NCI-H524 treated with DMSO at 0.1 percent for 48 hours (cell line): ENCODE measurements at places on chromosomes 2 and 18.

DNA sequence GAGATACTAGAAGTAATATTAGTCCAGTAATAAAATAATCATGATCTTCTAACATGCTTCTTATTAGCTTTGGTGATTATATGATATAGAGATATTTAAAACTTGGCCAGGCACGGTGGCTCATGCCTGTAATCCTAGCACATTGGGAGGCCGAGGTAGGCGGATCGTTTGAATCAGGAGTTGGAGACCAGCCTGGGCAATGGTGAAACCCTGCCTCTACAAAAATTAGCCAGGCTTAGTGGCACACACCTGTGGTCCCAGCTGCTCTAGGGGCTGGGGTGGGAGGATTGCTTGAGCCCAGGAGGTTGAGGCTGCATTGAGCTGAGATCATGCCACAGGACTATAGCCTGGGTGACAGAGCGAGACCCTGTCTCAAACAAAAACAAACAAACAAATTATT, 87.0 kb downstream of the WDR7 start:
- DNase-seq, result peak; percentile 38

- DNase-seq, result no peak
Measured at GRCh38 chr2:18219676-18220075, 340.8 kb downstream of the RDH14 start.

- DNase-seq, result peak; percentile 16
Measured at GRCh38 chr2:64654063-64654811, 524 bp upstream of the SERTAD2 start.

GRCh38 chr2:168697668-168698121, 104.7 kb upstream of the NOSTRIN start:
- DNase-seq, result no peak

GRCh38 chr2:9649261-9649660, 18.5 kb upstream of the YWHAQ start:
- DNase-seq, result no peak

DNA sequence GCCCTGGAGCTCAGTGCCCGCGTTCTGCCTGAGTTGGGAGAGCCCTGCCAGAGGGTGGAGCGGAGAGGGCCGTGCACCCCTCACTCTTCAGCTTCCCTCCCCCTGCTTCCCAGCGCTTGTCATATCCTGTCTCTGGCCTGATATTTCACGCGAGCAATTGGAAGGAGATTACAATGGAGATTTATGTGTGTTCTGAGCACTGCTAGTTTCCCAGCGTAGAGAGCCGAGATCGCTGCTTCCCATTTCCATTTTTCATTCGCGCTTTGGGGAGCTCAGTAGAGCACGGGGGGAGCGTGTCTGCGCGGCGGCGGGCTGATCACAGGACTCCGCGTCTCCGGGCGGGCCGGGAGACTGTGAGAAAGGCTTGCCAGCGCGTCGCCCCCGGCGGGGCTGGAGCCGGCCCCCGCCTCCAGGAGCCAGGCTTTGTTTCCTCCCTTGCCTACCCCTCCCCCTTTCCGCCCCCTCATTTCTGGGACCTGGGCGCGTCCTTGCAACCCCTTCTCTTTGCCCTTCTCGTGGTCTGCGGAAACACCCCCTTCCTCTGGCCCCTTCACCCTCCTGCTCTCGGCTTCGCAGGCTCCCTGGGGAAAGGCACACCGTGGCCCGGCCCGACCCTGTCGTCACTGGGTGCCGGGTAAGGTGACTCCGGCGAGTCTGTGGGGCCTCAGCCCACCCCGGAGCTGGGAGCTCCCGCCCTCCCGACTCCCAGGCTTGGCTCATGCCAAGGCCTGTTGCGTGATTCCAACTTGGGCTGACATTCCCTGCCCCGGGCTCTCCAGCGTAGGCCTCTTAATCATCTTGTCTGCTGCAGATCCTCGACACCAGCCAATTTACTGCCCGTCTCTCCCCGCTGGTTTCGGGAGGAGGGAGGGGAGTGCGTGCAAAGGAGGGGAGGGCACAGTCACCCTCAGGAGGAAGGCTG, 5.8 kb downstream of the DLX2 start:
- DNase-seq, result no peak

GRCh38 chr2:158378926-158379325, 77.6 kb downstream of the CCDC148 start:
- no peak for DNase-seq

DNA sequence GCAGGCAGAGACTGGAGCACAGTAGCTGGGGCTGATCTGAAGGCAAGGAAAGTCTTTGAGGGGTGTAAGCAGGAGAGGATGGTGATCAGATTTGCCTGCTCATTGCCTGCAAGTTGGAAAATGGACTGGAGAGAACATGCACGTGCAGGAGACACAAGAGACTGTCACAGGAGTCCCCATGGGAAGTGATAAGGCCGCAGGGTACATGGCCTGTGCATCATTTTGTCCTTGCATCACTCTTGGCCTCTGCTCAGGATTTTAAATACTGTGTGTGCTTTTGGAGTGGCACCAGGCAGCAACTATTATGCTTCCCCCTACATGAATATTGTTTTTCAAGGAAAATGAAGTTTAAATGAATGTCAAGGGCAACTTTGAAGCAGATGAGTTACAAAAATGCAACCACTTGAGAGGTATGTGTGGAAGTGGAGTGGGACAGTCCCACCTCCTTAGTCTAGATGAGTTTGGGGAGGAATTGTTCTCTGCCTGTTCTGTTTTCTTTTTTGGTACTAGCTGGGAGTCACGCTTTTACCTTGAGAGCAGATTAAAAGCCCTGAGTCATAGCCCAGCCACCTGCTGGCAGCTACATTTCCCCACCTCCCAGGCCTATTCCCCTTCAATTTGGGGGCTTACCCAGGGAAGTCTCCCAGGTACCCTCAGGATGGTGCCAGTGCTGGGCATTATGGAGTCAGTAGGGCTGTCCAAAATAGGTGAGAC, 19.3 kb downstream of the MAPK4 start:
- no peak for DNase-seq

GRCh38 chr18:72208920-72209676, 335.0 kb downstream of the CBLN2 start:
- DNase-seq, result no peak

- DNase-seq, result no peak
Measured at GRCh38 chr2:10237392-10238321, 65.0 kb upstream of the HPCAL1 start.

GRCh38 chr2:65411056-65411795, 21.2 kb downstream of the SPRED2 start:
- DNase-seq, result no peak

DNA sequence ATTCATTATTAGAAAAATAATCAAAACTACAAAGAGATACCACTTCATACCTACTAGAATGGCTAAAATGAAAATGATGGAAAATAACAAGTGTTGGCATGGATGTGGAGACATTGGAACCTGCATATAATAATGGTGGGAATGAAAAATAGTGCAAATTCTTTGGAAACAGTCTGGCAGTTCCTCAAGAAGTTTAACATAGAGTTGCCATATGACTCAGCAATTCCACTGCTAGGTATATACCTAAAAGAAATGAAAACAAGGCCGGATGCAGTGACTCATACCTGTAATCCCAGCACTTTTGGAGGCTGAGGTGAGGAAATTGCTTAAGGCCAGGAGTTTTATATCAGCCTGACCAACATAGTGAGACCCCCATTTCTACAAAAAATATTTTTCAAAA, 41.6 kb upstream of the ACYP2 start:
- DNase-seq, result no peak

DNA sequence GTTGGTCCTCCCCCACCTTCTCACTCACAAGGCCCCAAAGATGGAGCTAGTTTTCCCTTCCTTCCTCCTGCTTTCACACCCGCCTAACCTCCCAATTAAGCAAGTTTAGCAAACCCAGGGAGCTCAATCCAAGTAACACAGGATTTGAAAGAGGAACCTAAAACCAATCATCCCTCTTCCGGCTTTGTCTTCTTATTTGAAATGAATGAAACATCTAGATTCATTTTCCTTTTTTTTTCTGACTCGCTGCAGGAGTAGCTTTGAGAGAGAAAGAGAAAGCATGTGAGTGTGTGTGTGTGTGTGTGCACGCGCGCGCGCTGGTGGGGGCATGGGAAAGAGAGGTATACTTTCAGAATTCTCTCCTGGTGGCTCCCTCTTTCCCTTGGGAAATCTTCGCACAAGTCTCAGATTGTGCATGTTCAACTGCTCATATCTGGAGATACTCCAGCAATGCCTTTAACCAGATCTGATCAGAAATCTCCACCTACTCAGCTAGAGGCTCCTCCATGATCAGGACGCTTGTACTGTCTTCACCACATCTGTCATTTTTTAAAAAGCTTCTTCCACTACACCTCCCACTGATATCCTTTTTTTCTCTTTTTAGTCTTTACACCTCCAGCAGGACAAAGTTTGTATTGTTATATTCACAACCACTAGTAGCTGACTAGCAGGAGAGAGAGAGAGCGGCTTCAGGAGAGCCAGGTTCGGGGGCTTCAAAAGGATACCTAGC, 1.7 kb downstream of the SLC8A1 start:
- peak; percentile 24 for DNase-seq

- DNase-seq, result no peak
Measured at GRCh38 chr2:164335947-164336346, 285.3 kb downstream of the GRB14 start.

GRCh38 chr2:16744521-16744920, 78.9 kb upstream of the CYRIA start:
- no peak for DNase-seq

DNA sequence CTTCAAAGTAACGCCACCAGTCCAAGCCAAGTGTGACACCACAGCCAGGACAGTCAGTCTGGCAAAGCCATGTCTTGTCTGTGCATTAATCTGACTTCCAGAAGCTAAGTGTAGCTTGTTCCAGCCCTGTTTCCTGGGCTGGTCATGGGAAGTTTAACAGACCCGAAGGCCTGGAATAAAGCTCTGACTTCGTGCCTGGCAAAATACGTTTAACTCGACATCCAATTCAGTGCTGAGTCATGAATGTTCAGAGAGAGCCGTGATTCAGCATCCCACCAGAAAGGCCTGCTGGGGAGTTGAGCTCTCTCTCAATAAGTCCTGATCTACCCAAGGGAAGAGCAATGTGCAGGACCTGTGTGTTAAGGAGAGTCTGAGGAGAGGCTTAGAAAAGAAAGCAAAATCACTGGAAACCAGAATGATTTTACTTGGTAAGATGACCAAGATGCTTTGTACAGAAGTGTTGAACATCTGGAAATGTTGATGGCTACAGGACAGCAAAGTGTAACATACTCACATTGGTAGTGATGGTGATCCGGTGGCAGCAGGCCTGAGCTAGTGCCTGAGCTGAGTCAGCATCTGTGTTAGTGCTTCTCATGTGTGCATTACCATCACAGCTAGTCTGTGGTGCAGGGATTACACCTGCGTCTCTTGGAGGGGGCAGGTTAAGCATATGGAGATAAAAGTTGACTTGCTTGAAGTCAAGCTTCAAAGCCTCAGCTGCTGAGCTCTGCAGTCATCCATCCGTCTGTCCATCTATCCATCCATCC, 743.7 kb upstream of the HS6ST1 start:
- DNase-seq, result no peak

- no peak for DNase-seq
Measured at GRCh38 chr2:120773186-120773800, 37.6 kb downstream of the GLI2 start.

DNA sequence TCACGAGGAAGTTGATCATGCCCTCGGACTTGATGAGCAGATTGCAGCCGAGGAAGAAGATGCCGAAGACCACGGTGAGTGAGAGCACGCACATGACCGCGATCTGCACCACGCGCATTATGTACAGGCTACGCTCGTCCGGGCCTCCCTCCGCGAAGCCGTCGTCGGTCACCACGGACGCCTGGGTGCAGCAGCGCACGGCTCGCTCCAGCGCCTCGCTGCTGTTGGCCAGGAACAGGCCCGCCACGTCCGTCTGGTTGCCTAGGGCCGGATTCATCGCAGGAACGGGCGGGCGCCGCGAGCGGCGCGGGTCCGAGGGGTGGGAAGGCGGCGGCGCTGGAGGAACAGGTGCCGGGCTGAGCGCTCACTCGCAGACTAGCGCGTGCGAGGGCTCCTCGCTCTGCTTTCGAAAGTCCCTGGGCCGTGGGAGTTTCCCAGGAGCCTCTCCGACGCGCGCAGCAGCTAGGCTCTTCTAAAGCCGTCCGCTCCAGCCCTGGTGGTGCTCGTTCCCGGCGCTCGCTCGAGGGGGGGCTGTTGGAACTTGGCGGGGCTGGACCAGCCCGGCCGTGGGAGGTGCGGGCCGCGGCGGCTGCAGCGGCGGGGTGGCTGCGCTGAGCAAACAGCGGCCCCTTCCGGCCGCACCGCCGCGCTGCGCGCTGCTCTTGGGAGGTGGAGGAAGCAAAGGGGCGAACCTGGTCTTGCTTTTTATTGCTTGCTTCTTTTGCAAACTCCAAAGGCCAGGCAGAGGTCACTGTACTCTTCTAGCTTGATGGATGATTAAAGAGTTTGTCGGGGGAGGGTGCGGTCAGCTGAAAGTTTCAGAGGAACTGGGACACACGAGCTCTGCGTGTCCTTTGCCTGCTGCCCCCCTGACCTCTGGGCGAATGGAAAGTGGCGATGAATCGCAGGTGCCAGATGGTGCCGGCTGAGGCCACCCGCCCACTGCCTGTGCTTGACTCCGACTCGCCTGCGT, at the start of gene RPRM:
Gene RPRM, minus strand, starts transcription at position 474 of the 973 bp plus-strand sequence. Its CDS starts 197 bp downstream, at position 277.
- DNase-seq, result peak; percentile 52

DNA sequence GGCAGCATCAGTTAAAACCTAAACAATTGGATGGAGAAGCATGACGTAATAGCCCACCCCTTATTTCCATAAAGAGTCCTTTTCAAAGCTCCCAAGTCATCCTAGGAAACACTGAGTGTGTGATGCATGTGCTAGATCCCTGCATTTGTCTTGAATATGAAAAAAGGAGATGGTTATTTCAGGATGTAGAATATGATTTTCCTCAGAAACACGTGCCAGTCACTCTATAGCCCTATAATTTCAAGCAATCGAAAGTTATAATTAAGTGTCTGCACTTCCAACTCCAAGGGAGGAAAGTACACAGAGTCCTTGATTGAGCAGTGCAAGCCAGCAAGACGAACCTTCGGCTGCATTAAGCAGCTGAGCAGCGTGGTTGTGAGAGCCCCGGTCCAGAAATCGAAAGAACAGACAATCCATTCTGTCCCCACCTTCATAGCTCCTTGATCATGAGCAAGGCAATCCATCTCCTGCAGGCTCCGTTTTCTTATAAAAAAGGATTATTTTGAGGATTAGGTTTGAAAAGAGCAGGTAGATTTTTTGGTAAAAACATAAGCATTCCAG, 287.7 kb downstream of the FBXO15 start:
- no peak for DNase-seq

- no peak for DNase-seq
Measured at GRCh38 chr2:118536306-118536705, 311.1 kb downstream of the EN1 start.

- DNase-seq, result no peak
Measured at GRCh38 chr2:155583674-155584195, 748.8 kb downstream of the NR4A2 start.

DNA sequence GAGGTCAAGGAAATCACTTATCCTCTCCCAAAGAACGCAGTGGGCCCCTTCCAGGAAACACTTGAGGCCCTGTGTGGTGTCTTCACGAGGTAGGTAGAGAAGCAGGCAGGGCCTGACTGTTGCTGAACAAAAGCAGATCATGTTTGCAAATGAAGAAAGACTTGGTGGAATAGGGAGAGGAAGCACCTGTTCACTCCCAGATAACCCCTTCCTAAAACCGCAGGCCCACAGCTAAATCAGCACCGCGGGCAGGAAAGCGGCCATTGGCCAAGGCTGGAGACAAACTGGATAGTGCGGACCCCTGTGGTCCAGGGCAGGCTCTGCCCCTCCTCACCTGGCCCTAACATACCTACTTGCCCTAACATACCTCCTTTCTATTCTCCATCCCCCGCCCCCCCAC, 64.9 kb upstream of the KLHL29 start:
- DNase-seq, result no peak
